ENCODE measurements at places on chromosomes 4 and X.

DNA sequence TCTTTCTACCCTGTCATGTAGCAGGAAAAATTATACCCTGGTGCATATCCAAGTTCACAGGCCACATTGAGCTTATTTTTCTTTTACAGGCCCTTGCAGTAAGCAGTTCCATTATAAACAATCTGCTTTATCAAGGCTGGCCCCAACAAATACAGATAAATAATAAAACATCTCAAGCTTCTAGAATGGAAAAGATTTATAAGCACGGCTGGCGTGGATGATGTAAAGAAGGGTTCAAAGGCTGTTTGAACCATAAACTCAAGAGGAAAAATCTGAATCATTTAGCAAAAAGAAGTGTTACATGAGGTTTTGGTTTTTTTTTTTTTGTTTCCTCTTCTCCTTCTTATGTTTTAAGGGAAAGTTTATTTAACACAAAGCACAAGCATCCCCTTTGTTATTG, 109.7 kb downstream of the UNC5C start:
- H3K27me3 ChIP-seq = no peaks in the 10 kb centered on the region
- DNase-seq = no peak
- no peak overlapping the region for H3K27ac ChIP-seq
- no peak overlapping the region for H3K4me3 ChIP-seq

GRCh38 chrX:117053260-117053659, 590.5 kb upstream of the CT83 start:
- no peaks in the 10 kb centered on the region for H3K27me3 ChIP-seq
- no peak overlapping the region for H3K27ac ChIP-seq
- no peaks in the 10 kb centered on the region for H3K4me1 ChIP-seq
- no peak overlapping the region for H3K4me3 ChIP-seq

- H3K36me3 ChIP-seq = no peaks in the 10 kb centered on the region
- peak overlapping the region; percentile 54 for H3K27ac ChIP-seq
- H3K4me1 ChIP-seq = peaks cover 5% of the 10 kb centered on the region
- H3K27me3 ChIP-seq = no peaks in the 10 kb centered on the region
- peak overlapping the region; percentile 10 for H3K4me3 ChIP-seq
- DNase-seq = peak; percentile 70
Measured at GRCh38 chr4:183987987-183988392, 82.9 kb downstream of the STOX2 start.

GRCh38 chr4:7820031-7820818, 119.4 kb downstream of the AFAP1 start:
- peaks cover 36% of the 10 kb centered on the region for H3K36me3 ChIP-seq
- H3K27me3 ChIP-seq = no peaks in the 10 kb centered on the region
- H3K4me1 ChIP-seq = peaks cover 34% of the 10 kb centered on the region
- no peak for DNase-seq
- no peak overlapping the region for H3K27ac ChIP-seq
- H3K4me3 ChIP-seq = no peak overlapping the region
